Lower leg skin (tissue), 4 donors: ENCODE measurements at places on chromosomes 13 and 19.
A peak's percentile ranks its signal among the peaks of the same experiment; 100 is the strongest.

DNA sequence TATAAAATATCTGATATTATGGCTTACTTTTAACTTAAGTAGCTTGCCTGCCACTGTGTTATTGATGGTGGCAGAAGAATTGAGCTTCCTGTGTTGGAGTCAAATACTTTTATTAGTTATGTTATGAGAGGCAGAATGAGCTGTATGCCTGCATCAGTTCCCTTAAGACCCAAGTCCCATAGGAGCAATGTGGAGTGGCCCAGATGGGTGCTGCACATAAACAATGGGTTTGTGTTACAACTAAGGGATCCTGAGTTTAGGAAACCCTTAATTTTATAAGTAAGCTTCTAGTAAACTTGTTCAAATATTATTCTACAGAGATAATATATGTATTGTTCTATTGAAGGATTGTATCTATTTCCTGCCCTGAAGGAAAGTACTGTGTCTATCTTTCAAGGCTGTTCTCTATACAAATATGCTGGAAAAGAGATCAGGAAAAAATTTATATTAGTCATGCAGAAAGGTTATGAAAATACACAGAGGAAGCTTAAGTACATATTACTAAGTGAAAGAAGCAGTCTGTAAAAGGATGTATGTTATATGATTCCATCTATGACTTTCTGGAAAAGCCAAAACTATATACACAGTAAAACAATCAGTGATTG, 2018.0 kb upstream of the PCDH20 start:
- DNase-seq, result no peak

GRCh38 chr19:2754659-2755447, 15.0 kb upstream of the SLC39A3 start:
- DNase-seq, result no peak

DNA sequence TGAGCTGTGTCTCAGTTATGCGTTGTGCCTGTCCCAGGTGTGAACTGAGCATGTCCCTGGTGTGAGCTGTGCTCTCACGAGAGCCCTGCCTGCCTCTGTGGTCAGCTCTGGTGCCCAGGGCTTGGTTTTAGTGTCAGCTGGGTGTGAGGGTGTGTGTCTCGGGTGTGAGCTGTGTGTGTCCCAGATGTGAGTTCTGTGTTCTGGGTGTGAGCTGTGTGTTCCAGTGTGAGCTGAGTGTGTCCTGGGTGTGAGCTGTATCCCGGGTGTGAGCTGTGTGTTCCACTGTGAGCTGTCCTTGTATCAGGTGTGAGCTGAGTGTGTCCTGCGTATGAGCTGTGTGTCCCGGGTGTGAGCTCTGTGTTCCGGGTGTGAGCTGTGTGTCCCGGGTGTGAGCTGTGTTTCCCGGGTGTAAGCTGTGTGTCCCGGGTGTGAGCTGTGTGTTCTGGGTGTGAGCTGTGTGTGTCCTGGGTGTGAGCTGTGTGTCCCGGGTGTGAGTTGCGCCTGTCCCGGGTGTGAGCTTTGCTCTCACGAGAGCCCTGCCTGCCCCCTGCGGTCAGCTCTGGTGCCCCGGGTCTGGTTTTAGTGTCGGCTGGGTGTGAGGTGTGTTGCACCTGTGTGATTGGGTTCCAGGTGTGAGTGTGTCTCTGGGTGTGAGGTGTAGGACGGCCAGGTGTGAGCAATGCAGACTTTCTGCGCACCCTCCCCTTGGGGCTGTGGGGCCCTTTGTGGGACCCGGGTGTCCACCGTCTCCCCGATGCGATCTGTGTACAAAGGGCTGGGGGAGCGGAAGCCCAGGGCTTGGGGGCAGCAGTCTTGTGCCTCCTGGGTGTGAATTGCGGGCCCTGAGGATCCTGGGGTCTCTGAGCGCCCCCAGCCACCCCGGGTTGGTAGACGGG, 7.1 kb upstream of the PEAK3 start:
- DNase-seq, result no peak

GRCh38 chr19:46225558-46226004, 4.0 kb upstream of the IGFL1 start:
- peak; percentile 15 for DNase-seq

DNA sequence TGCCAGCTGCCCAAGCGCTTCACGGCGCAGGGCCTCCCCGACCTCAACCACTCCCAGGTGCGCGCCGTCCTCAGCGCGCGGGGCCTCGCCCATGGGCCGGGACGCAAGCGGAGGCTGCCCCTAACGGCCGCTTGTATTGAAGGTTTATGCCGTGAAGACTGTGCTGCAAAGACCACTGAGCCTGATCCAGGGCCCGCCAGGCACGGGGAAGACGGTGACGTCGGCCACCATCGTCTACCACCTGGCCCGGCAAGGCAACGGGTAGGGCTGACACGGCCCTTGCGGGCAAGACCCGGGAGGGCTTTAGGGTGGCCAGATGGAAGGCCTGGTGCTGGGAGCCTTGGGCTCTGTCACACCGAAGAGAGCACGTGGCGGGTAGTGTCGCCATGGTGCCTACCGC, 23.2 kb downstream of the UPF1 start:
- DNase-seq, result no peak

DNA sequence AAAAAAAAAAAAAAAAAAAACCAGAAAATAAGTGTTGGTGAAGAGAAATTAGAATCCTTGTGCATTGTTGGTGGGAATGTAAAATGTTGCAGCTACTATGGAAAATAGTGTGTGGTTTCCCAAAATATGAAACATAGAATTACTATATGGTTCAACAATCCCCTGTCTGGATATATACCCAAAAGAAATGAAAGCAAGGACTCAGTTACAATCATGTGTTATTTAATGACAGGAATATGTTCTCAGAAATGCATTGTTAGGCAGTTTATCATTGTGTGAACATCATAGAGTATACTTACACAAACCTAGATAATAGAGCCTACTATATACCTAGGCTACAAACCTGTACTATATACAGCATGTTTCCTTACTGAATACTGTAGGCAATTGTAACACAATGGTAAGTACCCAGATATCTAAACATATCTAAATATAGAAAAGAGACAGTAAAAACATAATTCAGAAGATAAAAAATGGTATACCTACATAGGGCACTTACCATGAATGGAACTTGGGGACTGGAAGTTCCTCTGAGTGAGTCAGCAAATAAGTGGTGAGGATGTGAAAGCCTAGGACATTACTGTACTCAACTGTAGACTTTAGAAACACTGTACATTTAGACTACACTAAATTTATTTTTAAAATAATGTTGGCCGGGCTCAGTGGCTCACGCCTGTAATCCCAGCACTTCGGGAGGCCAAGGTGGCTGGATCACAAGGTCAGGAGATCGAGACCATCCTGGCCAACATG, 25.7 kb upstream of the SLC7A1 start:
- DNase-seq, result no peak
